ENCODE measurements at places on chromosomes 7 and 10.

DNA sequence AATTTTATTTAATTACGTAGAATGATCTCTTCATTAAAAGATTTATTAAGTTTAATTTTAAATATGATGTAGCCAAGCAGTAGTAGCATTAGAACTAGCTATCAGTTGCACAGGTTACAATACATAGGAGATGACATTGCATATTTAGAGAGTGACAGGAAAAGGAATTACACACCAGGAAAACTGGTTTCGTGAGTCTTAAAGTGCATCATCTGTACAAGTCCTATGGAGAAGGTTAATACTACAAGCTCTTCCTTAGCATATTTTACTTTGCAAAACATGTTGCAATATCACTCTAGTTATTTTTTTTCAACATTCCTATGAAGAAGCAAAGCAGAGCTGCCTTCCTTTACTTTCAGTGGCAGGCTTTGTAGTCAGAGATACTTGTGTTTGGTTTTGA lies 20.2 kb upstream of the SEM1 start:
- DNase-seq = no peak

DNA sequence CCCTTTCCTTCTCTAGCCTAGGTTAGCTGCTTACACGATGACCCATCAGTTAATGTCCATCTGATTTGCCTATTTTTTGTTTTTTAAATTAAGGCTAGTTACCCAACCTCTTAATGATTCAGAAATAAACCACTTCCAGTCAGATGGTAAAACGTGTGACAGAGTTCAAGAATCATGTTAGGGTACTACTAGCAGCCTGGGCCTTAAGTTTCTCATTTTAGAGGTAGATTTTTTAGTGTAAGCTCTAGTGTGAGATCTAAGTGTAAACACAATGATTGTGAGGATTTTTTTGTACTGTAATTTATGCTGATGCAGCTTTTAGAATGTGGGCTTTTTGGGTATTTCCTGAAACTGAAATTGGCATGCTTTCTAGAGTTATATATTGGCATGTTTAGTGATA lies 130.0 kb downstream of the CDK14 start:
- DNase-seq = no peak

- no peak for DNase-seq
Observed at GRCh38 chr10:55852900-55853299, 508.2 kb downstream of the ZWINT start.

DNA sequence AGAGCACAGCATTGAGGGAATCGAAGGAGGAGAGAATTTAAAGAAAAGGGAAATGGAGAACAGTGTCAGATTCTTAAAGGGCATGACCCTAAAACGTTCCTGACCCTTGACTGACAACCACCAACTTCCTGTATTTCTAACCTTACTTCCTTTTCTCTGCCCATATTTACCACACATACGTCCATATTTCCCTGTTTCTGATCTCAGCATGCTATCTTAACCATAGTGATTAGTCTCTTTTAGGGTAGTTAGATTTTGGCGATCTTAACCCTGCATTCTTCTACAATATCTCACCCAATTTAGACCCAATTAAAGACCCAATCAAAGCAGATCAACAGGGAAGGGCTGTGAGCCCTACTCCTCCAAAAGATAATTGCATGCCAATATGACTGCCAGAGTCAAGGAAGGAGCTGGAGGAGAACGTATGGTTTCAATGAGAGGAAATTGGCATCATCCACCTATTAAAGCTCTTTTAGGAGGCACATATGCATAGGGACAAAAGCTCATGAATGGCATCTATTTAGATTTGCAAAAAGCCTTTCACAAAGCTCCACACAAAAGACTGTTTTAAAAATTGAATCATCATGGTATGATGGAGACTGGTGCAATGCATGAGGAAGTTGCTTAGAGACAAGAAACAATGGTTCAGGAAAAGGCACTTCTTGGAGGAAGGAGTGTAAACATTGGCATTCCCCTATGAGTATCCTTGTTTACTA lies 49.0 kb upstream of the ARHGAP12 start:
- DNase-seq = no peak

- DNase-seq = no peak
Observed at GRCh38 chr10:121698336-121698735, 100.1 kb upstream of the FGFR2 start.

DNA sequence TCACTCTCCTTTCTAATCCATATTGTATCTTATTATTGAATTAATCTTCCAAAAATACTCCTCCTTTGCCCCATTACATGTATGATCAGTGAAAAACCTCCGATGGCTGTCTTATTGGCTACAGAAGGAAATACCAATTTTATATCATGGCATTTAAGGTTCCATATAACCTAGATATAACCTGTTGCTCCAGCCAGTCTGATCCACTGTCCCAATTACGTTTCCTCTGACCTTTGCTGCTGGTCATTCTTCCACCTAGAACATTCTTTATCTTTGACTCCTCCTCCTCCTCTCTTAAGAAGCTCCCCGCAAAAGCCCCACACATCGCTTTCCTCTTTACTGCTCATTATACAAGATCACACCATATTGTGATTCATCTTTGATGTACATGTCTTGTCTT lies 161.5 kb downstream of the RNLS start:
- no peak for DNase-seq

DNA sequence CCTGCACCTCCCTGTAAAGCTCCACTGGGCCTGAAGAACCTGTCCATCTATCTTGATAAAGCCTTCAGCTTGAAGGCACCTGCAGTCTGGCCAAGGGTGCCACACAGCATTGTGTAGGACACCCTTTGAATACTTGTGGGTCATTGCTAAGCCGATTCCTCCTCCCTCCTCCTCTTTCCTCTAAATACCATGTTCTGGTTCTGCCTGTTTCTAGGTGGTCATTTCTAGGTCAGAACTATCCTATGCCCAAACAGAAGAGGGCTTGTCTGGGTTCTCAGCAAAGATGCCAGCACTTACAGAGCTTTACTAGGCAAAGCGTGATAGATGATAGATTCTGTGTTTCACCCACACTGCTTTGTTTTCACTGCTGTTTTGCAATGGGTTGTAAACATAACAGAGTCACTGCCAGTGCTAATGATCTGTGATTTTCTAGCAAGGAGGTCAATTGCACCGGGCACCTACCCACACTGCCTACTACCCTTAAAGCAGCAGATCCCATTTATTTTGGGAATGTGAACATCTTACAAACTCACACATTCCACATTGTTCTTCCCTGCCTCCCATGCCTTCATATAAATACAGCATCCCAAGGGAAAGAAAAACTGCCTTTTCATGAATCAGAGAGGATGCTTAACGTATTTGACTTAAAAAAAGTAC lies 279.1 kb upstream of the PITRM1 start:
- DNase-seq = no peak

DNA sequence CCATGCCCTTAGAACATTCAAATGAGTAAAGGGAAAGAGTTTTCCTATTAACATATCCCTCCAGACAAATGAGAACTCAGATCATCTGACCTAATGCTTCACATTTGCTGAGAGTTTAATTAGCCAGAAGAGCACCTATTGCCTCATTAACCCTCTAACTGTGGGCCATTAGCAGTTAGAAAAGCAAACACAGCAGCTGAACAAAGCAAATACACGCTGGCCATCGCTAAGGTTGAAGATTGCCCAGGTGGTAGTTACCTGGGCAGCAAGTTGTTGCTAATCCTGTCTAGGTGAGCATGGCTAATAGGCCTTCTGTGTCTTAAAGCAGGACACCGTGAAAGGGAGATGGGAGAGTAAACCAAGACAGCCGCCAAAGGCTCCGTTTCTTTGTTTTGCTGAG lies 49.9 kb upstream of the UCN3 start:
- no peak for DNase-seq

DNA sequence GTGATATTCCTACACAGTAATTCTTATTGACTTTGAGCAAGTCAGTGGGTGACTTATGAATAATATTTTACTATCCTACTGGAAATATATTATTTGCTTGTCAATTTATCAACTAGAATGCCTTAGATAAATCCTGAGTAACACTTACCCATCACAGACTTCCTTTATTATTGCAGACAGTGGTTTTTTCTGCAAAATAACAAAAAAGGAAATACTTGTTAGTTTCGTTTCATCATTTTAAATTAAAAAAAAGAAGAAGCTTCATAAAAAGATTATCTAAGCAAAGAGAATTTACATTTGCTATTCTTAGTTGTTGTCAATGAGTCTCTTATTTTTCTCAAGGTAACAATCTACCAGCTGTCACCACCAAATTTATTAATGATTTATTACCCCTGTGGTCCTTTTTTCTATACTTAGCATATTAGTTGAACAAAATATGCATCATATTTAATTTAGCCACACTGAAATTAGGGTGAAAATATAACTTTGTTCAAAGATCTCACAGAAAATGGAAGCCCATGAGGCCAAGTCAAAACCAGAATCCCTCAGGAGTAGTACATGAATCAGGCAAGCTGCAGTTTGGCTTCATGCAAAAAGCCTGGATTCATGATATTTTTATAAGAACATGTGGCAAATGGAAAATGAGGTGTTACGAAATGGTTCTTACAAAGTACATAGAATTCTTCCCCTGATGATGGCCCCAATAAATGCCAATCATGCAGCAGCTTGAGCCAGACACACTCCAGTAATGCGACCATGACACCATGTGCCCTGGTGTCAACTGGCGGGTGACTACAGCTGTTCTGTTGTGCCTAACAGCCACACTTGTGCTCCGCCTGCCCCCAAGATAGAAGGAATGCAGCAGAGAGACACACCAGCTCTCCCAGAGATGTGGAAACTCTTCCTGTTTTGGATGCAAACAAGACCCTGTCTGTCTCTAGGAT lies 132.6 kb downstream of the ELMO1 start:
- DNase-seq = no peak

All from stimulated activated CD4-positive, alpha-beta T cell treated with anti-CD3 and anti-CD28 coated beads, Interleukin-4, amount 100 ng/mL, for 1 hour (primary cell).